Stimulated activated CD4-positive, alpha-beta T cell treated with anti-CD3 and anti-CD28 coated beads, TNF-alpha, amount 100 ng/mL, for 48 hours (primary cell): ENCODE measurements at places on chromosomes 12 and 14.

GRCh38 chr12:109910969-109911348 is 10.9 kb downstream of the TCHP start:
- no peak for DNase-seq

GRCh38 chr12:89244536-89244935 is 107.8 kb downstream of the DUSP6 start:
- peak; percentile 35 for DNase-seq

DNA sequence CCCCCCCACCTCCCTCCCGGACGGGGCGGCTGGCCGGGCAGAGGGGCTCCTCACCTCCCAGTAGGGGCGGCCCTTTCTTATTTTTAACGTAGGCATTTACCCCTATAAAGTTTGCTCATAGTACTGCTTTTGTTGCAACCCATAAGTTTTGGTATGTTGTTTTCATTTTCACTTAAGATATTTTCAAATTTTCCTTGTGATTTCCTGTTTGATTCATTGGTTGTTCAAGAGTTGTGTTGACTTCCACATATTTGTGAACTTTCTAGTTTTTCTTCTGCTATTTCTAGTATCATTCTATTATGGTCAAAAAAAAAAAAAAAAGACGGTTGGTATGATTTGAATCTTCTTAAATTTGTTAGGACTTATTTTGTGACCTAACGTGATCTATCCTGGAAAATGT is 6.5 kb downstream of the NOXRED1 start:
- no peak for DNase-seq

- no peak for DNase-seq
Measured at GRCh38 chr12:107917912-107918800, 143.7 kb downstream of the ASCL4 start.

GRCh38 chr12:89236237-89236636 is 116.1 kb downstream of the DUSP6 start:
- no peak for DNase-seq

GRCh38 chr12:110532644-110533043 is 30.5 kb downstream of the RAD9B start:
- DNase-seq: no peak

DNA sequence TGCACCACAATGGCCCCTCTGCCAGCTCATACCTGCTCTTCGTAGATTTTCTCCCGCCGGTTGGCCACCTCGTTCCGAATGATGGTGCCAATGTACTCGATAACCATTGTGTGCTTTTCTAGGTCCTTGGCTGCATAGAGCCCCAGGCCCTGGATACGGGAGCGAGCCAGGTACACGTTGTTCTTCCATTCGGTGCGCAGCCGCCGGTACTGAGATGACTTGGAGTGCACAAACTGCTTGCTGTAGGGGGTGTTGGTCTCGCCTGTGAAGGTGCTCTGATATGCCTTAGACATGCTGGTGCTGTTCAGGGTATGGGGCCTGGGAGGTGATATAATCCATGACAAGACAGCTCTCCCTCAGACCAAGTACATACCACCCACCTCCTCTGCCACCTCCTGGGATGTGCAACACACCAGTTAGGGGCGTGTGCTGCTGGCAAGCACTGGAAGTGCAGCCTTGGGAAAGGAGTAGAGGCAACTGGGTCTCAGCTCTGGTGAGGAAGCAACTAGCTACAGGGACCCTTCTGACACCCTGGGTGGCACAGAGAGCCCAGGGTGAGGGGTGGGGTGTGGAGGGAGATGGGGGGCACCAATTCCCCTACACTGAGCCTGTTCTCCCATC is 4.1 kb upstream of the PRKAG1 start:
- DNase-seq: no peak

DNA sequence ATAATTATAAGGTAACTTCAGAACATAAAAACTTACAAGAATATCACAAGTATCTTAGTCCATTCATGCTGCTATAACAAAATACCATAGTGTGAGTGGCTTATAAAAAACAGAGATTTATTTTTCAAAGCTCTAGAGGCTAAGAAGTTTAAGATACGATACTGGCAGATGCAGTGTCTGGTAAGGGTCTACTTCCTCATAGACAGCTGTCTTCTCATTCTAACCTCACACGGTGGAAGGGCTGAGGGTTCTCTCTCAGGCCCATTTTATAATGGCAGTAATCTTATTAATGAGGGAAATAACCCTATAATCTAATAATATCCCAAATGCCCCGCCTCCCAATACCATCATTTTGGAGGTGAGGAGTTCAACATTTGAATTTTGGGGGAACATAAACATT is 23.7 kb upstream of the OSBPL8 start:
- no peak for DNase-seq

DNA sequence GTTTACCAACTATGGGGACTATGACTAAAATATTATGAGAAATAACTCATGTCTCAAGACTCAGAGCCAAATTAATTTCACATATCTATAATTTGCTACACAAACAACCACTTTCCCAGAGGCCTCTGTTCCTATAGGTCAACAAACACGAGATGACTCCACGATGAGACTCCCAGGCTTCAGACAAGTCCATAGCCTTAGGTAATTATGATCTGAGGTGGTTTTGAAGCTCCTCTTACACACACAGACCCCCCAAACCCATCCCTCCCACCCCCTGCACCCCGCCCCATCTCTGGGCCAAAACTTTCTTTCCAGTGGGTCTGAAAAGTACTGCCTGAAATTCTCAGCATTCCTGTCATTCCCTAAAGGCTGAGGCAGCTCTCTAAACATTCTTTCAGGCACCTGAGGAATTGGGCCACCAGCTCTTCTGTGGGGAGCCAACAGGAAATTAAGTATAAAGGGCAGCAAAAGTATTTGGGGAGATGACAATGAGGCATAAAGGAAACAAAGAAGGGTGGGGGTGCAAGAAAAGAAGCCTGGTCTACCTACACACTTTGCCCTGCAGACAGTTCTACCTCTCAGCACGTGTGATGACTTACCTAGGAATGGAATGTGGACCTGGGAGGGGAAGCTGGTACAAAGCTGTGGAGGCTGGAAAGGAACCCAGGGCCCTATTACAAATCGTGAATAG is 143.6 kb downstream of the PAWR start:
- no peak for DNase-seq

DNA sequence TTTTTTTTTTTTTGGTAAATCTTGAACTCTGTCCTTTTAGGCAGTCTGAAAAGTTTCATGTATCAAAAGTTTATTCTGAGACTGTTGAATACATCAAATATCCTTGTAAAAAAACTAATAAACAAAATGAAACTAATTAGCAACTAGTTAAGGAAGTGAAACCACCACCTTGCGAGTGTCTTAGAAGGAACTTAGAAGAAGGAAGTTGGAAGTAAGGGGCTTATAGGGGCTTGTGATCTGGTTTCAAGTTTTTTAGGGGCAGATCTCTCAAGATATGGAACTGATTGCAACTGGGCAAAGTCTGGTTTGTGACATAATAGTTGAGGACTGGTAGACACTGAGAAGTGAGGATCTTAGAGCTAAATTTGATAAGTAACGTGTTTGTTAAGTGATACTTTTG is 748.8 kb downstream of the C12orf50 start:
- DNase-seq: no peak

- no peak for DNase-seq
Measured at GRCh38 chr12:48813465-48814261, 4.6 kb upstream of the CACNB3 start.

DNA sequence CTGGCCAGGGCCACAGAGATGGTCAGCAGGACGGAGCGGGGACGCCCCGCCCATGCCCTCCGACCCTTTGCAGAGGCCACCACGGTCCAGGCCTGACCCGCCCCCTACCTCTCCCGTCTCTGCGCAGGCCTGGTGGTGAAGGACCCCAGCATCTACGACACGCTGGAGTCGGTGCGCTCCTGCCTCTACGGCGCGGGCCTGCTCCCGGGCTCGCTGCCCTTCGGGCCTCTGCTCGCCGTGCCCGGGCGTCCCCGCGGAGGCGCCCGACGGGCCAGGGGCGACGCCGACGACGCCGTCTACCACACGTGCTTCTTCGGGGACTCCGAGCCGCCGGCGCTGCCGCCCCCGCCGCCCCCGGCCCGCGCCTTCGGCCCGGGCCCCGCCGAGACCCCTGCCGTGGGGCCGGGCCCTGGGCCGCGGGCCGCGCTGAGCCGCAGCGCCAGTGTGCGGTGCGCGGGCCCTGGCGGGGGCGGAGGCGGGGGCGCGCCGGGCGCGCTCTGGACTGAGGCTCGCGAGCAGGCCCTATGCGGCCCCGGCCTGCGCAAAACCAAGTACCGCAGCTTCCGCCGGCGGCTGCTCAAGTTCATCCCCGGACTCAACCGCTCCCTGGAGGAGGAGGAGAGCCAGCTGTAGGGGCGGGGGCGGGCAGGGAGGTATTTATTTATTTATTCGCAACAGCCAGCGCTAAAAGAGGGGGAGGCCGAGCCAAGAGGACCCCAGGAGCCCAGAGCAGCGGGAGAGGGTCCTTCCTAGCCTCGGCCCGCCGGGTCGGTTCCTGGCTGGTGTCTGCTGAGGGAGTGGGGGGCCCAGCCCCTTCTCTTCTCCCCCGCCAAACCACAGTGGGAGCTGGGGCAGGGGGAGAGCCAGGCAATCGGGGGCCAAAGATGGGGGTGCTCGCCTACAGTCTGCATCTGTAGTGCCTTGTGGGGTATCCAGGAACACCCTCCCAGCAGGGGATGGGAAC is 8.1 kb downstream of the TAMALIN start:
- no peak for DNase-seq

DNA sequence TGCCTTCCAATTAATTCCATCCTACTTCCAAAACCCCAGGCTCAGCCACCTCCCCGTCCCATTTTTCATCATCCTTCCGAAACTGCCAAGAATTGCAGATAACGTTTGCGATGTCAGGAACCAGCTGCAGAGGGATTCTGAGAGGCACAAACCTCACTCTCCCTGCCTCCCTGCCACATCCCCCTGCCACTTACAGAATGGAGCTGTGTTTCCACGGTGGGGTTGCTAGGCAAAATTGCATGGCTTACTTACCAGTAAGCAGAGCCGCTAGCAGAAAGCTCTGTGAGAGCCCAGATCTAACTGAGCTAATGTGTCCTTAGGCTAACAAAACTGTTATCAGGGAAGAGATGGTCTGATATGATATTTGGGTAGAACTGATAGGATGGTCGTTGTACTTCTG is 127.4 kb downstream of the KCNK10 start:
- DNase-seq: no peak

- DNase-seq: no peak
Measured at GRCh38 chr14:46198676-46199075, 452.9 kb downstream of the RPL10L start.

GRCh38 chr12:67795236-67795635 is 146.7 kb downstream of the DYRK2 start:
- DNase-seq: no peak

- no peak for DNase-seq
Measured at GRCh38 chr12:109947521-109947920, 47.4 kb downstream of the TCHP start.

- no peak for DNase-seq
Measured at GRCh38 chr14:53692885-53693284, 263.7 kb downstream of the BMP4 start.

DNA sequence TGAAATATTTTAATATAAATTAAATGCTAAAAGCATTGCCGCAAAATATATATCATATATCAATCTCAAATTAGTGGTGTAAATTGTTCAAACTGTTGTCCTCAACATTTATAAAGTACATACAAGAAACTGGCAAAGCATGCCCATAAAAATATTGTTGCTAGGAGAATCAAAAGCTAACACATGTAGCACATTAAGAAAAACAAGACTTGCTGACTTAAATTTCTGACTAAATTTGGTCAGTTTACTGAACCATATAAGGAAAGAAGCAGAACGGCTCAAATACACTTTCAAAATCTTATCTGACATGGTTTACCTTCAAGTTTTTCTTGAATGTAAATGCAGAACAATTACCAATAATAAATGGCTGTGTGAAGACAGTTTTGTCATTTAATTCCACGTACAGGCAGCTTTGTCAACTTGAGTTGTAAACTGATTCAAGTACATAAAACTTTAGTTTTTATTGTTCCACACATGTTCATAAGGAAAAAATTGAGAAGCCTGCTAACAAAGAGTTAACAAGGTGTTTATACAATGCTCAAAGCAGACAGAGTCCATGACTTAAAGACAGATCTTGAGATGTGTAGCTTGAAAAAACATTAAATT is 50.4 kb downstream of the PPP1R12A start:
- no peak for DNase-seq

- no peak for DNase-seq
Measured at GRCh38 chr12:49871263-49871561, 28.3 kb upstream of the BCDIN3D start.

DNA sequence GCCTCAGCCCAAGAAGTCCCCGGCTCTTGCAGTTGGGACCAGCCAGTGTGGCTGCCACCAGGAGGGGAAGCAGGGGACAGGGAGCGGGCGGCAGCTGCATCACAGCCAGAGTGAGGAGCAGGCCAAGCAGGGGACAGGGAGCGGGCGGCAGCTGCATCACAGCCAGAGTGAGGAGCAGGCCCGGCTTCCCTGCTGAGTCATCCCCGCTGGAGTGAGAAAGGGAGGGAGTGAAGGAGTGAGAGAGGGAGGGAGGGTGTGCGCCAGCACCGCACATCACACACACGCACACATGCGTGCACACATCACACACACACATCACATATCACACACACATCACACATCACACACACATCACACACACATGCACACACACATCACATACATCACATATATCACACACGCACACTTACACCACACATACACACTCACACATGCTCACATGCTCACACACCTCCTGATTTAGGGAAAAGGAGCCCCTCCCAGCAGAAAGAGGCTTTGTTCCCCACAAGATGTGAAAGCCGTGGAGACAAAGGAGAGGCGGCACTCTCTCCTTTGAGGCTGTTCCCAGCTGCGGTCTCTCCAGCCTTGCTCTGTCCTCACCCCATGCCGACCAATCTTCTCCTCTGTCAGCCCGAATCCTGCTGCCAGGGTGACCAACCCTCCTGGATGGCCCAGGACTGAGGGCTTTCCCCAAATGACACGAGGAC is 16.7 kb upstream of the ZDHHC22 start:
- no peak for DNase-seq

DNA sequence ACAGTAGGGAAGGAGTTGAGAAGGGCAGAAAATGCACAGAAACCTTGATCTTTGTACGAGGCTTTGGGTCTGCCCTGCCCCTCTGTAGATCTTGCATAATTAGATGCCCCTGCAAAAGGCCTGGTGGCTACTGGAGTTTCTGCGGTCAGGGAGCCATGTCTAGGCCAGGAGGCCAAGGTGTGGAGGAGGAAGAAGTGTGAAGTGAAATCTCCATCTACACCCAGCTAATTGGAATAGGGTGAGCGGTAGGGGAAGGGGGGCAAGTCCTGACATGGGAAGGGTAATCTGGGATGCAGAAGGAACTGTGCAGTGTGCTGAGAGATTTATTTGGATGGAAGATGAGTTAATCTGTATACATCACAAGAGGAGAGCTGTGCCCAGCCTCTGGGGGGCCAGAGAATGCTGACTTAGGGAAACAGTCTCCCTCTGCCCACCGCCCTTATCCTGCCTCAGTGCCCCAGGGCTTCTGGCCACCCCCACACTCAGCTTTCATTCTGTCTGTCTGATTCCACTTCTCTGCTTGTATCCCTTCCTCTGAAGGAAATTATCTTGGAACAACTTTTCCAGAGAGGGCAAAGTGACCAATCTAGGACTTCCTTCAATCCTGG is 5.4 kb downstream of the CYP27B1 start:
- no peak for DNase-seq

DNA sequence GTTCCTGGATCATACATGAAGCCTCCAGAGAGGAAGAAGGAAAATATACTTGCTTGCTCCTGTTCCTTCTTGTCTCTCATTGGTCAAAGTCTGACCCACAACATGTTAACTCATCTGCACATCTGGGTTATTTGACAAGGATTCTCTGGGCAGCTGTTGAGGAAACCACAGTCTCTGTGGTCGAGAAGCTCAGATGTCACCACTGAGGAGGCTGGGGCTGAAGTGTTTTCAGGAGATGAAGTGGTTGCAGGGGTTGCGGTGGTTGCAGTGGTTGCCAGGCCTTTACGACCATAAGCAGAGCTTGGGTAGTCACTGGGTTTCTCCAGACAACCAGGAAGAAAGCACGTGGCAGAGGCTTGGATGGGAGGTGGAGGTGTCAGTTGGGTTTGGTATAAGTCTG is 265.0 kb upstream of the LRIG3 start:
- no peak for DNase-seq
